ENCODE measurements at places on chromosomes 16 and 17.

GRCh38 chr16:79082970-79083369 lies 517.6 kb downstream of the MAF start:
- DNase-seq, result no peak

DNA sequence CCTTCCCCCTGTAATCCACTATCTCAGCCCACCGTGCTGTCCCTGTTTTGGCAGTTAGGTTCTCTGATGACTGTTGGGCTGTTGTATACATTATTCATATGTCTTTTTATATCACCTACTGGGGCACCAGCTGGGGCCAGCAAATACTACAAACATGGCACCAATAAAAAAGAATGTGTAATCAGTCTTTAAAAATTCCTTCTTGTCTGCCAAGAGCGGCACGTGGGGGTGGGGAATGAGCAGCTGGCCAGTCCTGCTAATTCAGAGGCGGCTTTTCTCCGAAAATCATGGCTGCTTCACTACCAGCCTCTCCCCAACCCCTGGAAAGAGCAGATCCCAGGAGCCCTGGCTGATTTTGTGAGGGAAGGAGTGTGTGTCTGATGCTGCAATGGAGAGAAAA lies 77.7 kb upstream of the EEF2KMT start:
- DNase-seq, result no peak

DNA sequence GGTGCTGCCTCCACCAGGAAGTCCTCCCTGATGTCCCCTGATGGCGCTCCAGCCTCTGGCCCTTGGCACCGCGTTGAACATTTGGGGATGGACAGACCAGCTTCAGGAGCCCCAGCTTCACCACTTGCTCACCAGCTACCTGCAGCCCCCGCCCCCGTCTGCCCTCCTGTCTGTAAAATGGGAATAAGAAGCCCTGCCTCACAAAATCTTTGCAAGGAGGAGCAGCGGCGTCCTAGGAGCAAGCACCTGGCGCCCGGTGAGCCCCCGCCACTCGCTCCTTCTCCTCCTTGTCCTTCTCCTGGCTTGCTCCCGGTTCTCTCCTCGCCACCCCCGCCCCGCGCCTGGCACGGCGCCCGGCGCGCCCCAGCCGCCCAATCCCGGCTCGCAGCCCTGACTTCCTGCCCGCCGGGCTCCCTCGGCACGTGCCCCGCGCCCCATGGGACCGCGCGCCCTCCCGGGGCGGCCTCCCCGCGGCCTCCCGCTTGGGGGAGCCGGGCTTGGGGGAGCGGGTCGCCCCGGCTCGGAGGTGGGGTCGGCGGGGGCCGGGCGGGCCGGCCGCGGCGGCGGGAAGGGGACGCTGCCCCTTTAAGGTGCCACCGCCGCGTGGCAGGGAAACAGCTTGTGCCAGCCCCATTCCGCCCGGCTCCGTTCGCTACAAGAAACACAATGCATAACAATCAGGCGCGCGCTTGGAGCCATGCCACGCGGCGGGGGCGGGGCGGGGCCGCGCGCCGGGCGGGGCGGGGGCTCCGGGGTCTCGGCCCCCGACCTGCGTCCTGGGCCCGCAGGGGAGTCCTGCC lies 9.1 kb upstream of the PPP1R1B start:
- peak; percentile 60 for DNase-seq

DNA sequence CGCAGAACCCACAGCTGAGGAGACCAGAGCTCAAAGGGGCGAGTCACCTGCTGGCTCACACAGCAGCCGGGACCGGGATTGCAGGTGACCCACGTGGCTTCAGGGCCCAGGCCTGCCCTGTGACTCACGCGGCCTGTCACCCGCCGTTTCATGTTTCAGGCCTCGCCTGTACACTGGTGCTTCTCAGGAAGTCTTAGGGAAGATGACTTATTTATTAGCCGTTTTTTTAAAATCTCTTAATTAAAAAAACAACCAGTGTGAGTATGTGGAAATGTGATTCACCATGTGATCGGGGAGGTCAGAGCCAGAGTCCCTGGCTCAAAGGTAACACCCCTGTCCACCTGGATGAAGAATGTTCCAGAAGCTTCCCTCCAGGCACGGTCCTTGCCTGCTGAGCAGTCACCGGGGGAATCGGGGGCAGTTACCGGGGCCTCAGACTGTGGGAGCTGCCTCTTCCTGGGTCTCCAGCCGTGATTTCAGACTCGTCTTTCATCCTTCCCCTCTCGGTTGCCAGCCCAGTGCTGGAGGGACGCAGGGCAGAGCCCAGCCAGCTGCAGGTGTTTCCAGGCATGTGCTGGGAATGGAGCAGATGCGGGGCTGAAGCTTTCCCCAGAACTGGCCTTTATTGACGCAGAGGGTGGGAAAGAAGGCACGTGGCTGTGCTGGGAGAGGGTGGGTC lies 49.3 kb downstream of the CMIP start:
- peak; percentile 49 for DNase-seq

GRCh38 chr17:30570191-30570590 lies 93.0 kb downstream of the GOSR1 start:
- DNase-seq, result no peak

GRCh38 chr16:81494434-81494806 lies 49.8 kb downstream of the CMIP start:
- DNase-seq, result no peak

- DNase-seq, result no peak
Measured at GRCh38 chr16:6891496-6891895, 441.1 kb upstream of the RBFOX1 start.

GRCh38 chr16:53736297-53736696 lies 32.3 kb downstream of the FTO start:
- DNase-seq, result no peak

- DNase-seq, result no peak
Measured at GRCh38 chr16:22762486-22762885, 51.5 kb upstream of the HS3ST2 start.

GRCh38 chr16:57637965-57638364 lies 9.5 kb downstream of the ADGRG1 start:
- DNase-seq, result no peak

GRCh38 chr16:50185005-50185505 lies 31.9 kb downstream of the TENT4B start:
- DNase-seq, result no peak

- no peak for DNase-seq
Measured at GRCh38 chr17:2837147-2837561, 40.9 kb downstream of the RAP1GAP2 start.

DNA sequence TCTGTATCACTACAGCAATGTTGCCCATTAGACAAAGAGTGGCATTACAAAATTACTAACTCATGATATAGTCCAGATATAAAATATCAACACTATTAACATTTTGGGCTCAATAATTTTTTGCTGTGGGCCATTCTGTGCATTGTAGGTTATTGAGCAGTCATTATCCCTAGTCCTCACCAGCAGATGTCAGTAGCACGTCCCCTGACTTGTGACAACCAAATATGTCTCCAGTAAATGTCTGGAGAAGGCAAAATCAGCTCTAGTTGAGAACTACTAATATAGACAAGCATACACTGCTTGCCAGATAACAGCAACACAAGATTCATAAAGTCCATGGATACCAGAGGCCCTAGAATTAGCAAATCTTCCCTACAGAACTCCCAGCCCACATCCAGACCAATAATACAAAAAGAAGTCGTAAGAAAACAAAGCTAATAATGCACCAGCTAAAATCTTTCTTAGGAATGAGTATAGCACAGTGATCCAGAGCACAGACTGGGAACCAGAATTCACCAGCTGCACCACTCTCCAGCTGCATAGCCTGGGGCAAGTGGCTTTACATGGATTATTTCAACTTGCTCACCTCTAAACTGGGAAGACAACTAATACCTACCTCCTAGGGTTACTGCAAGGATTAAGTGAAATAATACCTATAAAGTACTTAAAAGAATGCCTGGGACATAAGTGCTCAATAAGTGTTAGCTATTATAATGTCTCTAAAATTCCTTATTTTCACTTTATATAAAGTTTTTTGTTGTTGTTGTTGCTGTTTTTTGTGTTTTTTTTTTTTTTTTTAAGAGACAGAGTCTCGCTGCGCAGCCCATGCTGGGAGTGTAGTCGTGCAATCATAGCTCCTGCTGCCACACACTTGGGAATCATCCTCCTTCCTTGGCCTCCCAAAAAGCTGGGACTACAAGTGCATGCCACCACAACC lies 23.7 kb downstream of the HELZ start:
- peak; percentile 41 for DNase-seq

DNA sequence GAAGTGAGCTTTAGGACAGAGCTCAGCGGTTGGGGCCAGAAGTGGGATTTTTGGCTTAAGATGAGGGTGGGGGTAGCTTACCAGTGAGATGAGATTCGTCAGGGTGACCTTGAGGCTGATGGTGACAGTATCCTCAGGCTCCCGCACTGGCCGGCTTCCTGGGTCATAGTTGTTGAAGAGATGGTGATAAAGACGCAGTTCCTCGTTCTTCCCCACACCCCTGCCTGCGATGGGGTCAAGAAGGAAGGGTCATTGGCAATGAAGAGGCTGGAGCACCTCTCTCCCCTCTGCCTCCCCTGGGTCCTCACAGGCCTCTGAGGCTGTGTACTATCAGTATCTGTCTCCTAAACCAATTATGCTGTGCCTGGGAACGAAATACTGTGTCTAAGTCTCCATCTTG lies 358 bp downstream of the CHRNE start:
- no peak for DNase-seq

DNA sequence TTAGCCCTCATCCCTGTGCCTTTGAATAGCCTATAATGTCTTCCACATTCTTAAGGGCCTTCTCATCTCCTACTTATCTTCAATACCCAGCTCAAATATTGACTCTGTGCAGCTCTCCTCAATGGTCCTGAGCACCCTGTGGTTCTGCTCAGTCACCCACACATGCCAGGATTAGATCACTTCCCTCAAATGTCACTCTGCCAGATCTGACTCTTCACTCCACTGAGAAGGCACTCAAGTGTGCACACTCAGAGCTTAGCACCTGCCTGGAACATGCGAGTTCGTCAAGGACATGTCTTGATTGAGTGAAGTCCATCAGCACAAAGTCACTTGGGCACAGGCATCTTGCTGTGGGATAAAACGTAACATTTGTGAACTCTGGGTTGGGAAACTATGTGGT lies 404.8 kb downstream of the CDH13 start:
- no peak for DNase-seq

- DNase-seq, result no peak
Measured at GRCh38 chr16:9934723-9935508, 247.3 kb downstream of the GRIN2A start.

DNA sequence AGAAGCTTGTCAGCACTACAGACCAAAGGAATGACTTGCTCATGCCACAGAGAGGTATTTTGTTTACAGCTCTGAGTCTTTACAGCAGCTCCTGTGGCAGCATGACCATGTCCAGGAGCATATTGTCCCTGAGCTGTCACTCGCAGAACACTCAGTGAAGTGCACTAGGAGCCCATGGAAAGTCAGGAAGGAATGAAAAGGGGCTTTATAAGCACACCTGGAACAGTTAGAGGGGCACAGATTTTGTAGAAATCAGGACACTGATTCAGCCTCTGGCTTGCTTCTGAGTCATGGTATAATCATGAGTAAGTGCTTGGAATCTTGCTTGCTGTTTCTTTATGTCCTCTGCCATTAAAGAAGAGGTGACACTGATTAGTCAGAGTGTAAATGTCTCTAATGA lies 41.0 kb downstream of the TADA2A start:
- no peak for DNase-seq

DNA sequence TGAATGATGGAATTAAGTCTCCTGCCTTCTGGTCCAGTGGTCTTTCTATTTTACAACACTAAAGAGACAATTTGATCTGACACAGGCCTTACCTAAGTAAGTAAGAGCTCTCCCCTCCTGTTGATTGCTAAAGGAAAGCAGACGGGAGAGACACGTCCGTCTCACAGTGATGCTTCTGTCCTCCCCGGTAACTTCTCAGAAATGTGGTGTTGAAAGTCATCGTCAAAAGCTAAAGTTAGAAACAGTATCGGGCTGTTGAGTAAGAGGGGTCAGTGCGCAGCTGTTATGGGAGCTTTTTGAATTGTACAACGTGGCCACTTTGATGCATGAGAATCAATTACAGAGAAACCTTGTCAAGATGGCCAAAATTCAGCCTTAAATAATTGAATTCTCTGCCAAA lies 1.9 kb upstream of the RBFOX1 start:
- DNase-seq, result no peak

DNA sequence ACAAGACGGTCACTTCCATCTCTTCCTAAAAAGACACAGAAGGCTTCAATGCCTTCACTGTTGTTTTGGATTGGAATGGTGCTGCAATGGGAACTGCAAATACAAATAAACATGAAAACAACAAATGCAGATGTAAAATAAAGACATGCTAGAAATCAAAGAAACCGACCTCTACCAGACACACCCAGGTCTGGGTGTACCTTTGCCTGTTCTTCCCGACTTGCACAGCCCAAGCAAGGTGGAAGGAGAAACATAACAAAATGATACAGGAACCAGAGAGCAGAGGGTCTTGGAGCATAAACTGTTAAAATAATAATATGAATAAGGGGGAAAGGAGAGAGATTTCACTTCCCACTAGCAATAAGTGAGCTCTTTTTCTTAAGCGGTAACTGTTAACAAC lies 17.3 kb downstream of the RFFL start:
- DNase-seq, result no peak

GRCh38 chr17:50310455-50311111 lies 35.3 kb upstream of the XYLT2 start:
- DNase-seq, result no peak
